ENCODE measurements at places on chromosomes 7 and 10.

- DNase-seq, result no peak
Observed at GRCh38 chr10:107520348-107520747, 355.8 kb upstream of the SORCS1 start.

DNA sequence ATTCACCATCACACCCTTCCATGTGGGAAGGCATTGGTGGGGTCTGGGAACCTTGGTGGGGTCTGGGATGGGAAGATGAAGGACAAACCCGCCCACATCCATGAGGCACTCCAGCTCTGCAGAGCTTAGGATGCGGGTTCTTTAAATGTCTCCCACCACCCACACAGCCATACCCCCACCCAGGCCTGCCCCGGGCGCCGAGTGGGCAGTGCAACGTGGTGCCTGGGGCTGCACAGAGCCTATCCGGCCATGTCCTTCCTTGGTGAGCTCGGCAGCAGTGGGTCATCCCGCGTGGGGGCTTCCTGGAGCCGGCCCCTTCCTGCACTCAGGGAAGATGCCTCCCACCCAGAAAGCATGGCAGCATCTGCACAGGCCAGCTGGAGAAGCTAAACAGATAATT, 163.5 kb upstream of the TCERG1L start:
- DNase-seq, result no peak

DNA sequence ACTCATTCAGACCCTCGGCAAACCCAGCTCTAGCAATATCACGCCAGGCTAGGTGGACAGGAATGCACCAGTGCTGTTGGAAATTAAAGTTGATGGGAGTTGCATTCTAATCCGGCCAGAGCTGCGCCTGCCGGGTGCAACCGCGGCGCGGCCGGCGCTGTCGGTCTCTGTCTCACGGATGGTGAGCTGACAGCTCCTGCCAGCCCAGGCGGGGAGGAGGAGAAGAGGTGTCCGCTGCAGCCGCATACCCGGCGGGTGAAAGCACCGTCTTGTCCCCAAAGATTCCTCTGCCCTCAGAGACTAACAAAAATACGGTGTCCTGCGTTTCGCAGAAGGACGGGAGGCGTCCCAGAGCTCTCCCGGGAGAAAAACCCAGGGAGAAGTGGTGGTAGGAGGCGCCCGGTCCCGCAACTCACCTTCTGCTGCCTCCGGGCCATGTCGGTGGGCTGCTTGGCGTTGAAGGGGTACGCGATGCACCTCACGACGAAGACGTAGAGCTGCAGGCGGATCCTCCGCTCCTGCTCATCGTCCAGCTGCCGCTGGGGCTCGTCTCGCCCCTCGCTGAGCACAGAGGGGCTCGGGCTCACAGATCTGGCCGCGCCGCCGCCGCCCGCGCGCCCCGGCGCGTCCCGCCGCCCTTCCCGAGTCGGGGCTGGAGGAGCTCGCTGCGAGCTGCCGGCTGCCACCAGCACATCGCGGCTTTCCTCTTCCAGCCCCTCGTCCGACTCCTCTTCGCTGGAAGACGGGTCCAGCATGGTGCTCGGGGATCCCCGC, 490 bp downstream of the CADPS2 start:
- no peak for DNase-seq

- DNase-seq, result no peak
Observed at GRCh38 chr7:10855583-10855982, 118.1 kb upstream of the PHF14 start.

DNA sequence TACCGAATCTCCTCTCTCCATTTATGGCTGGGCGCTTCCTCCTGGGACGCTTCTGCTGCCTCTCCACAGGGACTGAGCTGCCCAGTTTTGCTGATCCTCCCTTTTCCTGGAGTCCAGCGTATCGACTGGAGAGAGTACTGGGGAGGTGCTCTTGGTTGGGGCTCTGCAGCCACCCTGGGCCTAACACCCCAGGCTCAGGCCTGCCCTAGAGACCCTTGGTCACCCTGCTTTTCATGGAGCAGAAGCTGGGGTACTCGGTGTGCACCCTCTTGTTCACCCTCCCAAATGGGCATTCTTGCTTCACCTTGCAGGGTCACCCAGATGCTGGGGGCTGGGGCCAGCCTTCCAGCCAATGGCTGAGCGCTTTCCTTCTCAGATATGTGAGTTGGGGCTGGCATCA, 88.8 kb upstream of the RET start:
- DNase-seq, result no peak

DNA sequence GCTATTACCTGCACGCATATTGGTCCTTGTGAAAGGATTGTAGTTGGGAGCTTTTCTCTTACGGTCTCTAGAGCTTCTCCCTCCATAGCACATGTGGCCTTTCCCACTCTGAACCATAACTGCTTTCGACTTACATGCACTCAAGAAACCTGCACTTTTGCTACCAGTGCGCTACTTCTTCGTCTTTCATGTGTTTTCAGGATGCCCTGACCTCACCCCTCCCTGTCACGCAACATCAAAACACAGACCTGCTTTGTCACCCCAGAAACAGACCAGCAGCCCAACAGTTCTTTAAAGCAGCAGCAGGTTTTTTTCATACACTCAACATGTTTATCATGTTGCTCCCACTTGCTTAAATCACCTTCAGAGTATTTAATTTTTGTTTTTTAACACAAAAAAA, 243.5 kb upstream of the TCF7L2 start:
- no peak for DNase-seq

DNA sequence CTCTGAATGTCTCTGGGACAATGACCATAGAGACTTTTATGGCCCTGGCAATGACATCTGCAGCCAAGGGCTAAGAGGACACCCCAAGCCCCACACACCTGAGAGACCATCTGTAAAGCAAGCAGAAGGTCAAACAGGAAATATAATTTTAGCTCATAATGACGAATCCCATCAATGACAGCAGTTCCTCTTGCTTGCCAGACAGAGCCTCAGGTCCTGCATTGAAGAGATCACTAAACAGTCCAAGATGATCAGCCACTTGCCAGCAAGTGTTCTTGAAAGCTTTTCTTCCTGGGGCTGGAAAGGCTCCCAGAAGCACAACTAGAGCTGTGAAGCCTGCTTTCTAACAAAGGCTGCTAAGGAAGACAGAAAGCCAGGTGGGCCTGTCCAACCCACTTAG, 993.7 kb upstream of the AUTS2 start:
- no peak for DNase-seq

DNA sequence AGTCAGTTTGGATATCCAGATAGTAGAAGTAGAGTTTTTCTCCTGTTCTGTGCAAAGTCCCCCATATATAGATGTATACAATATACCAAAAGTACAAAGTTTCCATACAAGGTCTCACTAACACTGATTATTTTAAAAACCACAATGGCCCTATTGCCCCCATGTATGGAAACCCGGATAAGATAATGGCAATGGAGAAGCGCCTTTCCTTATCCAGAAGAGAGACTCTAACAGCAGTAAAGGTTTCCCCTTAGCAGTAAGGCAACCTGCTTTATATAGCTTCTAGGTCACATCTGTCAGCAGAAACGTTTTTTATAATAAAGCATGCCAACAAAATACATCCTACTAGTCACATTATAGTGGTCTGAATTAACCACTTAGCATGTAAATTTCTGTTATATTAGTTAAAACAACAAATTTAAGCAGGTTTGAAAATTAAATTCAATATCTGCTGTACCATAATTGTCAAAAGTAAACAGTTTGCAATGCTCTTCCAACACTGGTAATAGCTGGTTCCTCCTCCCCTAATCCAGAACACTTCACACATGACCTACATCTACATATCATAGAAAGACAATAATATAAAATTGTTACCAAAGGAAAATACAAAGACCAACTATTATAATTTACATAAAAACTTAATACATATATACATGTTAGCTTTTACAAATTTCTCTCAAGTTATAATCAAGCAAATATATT, 22.4 kb downstream of the USP6NL start:
- no peak for DNase-seq

DNA sequence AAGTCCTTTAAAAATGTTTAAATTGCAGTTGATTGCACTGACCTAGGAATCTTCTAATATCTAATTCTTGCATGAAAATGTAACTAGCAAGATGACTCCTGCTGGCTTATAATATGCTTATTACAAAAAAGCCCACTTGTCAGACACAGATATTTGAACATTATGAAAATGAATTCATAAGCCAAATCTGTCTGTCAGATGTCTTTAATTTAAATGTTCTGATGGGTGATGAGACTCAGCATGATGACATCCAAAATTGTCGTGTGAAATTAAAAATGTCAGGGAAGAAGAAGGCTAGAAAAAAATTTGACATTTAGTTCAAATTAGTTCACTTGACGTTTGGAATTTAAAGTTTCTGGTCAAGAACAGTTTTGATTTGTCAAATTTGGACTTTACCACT, 277.8 kb downstream of the PHF14 start:
- no peak for DNase-seq

GRCh38 chr10:82565197-82565575, 690.2 kb downstream of the NRG3 start:
- no peak for DNase-seq

DNA sequence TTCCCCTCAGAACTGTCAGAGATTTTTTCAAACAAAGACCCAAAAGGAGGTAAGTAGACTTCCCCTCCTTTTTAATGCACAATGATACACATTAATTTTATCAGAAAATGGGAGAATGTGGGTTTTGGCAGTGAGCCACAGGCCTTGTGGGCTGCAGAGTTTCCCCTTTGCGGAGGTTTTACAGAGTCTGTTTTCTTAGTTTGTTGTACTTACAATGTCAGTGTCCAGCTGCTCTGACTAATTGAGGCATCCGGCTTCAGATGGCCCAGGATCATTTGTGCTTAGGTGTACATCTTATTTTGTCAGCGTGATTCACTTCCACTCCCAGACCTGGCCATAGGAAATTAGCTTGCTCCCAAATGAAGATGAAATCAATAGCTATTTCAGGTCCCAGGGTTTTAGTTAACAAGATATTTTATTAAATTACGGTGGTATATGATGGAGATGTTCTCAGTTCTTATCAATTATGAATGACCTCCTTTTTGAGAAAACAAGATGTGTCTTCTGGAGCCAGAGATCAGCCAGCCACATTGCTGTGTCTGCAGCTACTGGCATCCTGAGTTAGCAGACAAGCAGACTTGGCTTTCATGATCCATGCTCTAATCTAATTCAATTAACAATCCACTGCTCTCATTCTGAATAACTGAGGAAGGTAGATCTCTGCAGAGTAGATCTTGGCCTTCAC, 1086.6 kb upstream of the SORCS1 start:
- no peak for DNase-seq
